ENCODE measurements at places on chromosomes 6 and 20.

DNA sequence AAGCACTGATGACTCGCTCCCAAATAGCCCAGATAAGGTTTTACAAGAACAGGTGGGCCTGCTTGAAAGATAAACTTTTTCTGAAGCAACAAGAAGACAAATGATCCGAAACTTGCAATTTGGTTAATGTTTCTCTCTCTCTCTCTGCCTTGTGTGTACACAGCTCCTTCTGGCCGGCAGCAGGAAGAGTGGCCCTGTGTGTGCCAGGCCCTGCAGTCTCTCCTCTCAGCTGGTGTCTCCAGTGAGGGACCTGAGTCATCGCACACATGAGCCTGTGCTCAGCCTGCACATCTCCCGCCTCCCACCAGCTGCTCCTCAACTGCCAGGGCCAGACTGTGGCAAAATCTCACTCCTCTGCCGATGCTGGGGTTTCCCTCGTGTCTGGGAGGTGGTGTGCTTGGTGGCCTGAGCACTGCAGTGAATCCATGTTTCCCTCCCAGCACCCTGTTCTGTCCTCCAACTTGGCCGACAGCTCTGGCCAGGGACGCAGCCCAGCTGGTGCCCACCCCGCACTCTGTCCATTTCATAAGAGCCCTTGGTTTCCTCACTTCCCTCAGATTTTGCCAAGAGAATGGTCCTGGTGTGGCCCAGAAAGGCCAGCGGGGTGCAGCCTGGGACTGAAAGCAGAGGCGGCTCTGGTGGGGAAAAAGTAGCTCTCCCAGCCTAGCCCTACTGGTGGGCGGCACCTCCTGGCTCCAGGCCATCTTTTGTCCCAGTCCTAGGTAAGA, 49.4 kb downstream of the ERMARD start:
- peak; percentile 28 for DNase-seq

DNA sequence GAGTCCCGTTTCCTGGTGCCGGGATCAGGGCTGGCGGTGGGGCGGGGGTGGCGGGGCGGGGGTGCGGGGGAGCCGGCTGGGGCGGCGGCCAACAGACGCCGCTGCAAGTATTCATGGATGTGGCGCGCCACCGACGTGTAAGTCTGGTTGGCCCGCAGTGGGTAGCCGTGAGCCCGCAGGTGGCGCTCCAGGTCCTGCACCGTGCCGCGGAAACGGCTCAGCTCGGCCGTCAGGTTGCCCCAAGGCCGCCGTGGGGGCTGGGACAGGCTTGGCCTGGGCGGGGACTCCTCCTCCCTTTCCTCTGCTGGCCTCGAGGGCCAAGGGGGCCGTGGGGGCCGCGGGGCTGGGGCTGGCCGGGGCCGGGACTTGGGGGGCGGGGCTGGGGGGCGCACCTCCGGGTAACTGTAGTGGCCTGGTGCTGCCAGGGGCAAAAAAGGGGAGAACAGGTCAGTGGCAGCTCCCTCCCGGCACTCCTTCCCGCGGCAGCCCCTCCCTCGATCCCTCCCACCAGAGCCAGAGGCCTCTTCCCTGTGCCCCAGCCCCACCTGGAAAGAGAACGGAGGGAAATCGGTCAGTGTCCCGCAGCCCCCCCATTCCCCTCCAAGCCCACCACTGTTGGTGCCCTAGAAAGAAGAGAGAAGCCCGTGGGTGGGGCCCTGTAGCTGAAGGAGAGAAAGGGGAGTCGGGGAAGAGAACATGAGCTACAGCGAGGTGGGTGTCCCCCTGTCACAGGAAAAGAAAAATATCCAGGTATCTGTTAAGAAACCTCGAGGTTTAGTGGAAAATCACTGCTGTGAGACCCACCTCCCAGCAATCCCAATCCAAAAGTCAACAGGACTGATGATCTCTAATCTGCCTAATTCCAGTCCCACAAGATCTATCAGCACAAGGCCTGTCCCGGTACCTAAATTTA, 21.3 kb downstream of the TNXB start:
- DNase-seq = no peak

GRCh38 chr20:52798124-52798523, 174.0 kb upstream of the TSHZ2 start:
- DNase-seq = no peak

GRCh38 chr6:69792292-69792691, 4.5 kb downstream of the LMBRD1 start:
- DNase-seq = no peak

DNA sequence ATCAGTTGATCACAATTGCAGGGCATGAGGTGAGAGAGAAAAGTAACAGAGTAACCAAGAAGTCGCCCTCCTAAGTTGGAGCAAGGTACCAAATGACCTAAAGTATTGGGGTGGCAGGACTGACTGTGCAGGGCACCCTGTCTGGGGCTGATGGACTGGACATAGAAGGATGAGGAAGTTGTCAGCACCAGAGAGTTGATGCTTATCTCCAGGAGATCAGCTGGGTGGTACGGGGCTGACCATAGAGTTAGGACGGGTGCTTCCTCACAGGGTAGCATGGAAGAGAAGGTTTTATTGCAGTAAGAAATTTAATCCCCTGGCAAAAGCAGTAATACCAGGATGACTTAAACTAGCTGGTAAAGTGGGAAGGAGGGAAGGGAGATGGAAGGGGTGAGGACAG, 66.7 kb downstream of the TMEM170B start:
- no peak for DNase-seq

DNA sequence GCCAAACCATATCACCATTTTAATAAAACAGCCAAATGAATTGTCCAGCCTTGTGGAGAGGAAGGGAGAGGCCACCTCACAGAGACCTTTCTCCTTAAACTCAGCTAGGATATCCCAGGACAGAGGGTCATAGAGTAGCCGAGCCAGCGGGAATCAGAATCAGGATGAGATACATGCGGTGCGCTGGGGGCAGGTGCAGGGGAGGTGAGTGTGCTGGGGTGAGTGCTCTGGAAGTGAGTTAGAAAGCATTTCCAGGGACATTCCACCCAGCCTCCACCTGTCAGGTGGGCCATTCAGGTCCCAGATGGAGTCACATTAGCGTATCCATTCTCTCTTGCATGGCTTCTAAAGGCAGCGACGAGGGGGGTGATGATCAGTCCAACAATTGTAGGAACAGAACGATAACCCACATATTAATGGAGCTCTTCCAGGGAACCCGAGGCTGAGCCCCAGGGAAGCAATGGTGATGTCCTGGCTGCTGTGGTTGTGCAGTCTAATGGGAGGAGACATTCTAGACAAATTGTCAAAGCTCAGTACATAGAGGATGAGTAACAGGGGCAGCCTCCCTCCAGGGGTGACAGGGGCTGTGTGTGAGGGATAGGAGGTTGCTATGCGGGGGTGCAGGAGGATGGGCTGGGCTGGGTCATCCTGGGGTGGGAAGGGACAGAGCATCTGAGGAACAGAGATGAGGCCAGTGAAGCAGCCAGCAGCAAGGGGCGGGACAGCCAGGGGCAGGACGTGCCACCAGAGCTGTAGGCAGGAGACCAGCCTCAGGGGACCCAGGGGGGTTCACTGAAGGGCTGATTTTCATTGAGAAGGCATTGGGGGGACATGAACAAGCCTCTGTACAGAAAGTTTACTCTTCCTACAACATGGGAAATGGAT, 88.7 kb upstream of the FRMD1 start:
- DNase-seq = no peak

DNA sequence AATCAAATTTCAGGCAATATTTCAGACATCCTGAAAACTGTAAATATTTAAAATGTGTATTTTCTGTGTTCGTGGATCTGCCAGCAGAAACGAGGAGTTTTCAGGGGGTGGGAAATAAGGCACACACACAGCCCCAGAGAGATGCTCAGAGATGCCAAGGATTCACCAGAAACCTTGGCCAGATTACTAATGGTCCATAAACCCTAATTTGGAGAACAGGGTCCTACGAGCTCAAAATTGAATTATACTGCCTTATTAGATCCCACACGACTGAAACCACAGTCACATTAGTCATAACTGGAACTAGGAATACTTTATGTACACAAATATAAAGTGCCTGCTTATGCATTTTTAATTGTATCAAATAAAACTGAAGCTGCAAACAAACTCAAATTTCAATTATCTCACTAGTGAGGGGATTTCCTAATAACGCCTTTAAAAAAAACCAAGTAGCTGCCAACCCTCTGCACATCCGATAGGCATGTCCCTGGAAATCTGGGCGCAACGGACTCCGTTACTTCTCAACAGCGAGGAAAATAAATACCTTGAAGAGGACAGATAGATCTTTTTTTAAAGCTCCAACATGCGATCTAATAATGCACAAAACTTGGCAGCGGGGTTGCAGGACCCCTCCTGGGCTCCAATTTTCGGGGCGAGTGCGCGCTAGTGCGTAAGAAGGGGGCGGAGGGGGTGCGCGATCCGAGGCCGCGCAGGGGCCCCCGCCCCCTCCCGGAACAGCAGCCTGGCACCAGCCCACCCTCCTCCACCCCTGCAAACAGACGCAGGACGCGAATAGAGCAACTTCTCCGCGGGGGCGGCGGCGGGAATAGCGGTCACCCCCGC, 897 bp downstream of the CHD6 start:
- DNase-seq = no peak

GRCh38 chr6:109257494-109257893, 124.8 kb downstream of the CD164 start:
- DNase-seq = no peak

DNA sequence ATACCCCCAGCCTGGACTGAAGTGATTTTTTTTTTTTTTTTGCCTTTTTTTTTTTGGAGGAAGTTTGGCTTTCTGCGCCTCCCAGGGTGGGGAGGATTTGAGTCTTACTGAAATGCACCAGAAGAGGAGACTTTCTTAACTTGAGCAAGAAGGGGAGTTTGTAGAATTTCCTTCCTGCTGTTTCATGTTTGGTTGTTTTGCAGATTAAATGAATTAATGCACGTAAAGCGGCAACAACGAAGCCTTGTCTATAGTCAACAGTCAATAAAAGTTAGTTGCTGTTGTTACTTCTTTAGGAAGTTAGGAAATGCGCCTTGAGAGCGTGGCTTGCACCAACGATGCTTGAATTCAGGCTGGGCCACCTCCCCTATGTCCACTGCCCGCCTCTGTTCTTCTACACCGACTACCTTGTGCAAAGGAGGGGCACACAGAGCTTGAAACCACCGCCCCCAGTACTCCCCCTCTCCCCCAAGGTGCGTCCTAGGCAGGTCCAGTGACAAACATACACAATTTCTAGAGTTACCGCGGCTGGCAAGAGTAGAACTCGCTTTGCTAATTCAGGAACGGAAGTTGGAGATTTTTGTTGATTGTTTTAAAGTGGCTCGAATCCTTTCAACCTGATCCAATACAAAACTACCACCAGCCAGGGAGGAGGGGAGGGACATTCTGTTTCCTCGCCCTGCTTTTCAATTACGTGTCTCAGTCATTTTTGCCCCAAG, 830 bp upstream of the CYP24A1 start:
- no peak for DNase-seq

DNA sequence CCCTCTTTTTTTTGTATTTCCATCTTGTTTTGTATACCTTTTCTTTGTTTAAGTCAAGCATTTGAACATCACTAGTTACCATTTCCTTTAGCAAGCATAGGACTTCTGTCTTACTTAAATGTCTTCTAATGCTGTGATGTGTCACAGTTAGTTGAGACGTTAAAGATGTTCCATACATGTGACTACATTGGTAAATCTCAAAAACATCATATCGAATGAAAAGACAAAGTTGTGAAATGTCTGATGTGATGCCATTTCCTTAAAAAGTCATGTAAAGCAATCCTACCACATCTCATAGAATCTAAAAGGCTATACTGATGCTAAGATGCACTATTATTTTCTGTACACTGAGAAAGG, 26.8 kb downstream of the SLC16A10 start:
- no peak for DNase-seq

- no peak for DNase-seq
Observed at GRCh38 chr20:62083312-62083711, 17.6 kb upstream of the TAF4 start.

DNA sequence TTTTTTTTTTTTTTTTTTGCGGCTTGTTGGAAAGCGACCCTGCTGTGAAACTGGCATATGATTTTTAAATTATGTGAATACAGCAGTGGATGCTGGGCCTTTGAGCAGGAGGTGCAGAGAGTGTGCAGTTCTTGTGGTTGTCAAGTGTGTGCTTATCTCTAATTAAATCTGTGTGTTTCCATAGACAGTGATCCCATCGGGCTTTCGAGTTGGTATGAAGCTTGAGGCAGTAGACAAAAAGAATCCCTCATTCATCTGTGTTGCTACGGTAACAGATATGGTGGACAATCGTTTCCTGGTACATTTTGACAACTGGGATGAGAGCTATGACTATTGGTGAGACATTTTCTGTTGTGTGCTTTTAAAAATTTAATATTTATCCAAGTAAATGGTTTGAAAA, 52.4 kb downstream of the L3MBTL3 start:
- DNase-seq = no peak

DNA sequence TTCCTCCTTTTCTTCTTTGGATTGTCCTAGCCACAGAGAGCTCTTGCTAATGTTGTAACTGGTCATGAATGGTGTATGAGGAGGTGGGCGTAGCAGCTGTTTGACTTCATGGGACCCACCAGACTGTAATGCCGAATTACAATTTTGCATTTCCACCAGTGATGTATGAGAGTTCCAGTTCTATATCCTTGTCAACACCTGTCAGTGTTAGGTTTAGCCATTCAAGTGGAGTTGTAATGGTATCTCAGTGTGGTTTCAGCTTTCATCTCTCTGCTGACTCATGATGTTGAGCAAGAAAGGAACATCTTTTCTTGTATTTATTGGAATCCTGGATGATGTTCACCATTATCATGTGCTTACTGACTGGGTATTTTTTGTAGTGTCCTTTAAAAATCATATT, 5.1 kb downstream of the IGF2R start:
- no peak for DNase-seq

DNA sequence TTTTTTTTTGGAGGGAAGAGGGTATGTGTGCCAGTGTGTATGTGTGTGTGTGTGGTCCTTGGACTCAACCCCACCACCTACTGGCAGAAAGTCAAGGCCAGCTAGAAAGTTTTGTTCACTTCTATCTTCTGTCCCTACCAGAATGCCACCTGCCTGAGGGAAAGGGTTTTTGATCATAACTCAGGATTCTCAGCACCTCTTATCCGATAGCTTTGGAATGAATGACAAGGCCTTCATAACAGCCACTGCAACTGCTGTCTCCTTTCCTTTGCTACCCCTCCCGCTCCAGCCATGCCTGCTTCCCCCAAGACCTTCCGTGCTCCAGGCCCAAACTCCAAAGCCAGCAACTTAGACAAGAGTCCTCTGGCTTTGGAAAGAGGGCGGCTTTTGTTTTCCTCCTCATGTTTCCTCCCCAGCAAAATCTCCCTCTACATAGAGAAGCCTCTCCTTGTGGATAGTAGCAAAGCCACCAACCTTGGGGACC, 18.7 kb downstream of the BTN3A1 start:
- no peak for DNase-seq

- no peak for DNase-seq
Observed at GRCh38 chr20:14956026-14956425, 618.6 kb upstream of the FLRT3 start.

- DNase-seq = no peak
Observed at GRCh38 chr20:5703681-5704101, 46.5 kb upstream of the SHLD1 start.

DNA sequence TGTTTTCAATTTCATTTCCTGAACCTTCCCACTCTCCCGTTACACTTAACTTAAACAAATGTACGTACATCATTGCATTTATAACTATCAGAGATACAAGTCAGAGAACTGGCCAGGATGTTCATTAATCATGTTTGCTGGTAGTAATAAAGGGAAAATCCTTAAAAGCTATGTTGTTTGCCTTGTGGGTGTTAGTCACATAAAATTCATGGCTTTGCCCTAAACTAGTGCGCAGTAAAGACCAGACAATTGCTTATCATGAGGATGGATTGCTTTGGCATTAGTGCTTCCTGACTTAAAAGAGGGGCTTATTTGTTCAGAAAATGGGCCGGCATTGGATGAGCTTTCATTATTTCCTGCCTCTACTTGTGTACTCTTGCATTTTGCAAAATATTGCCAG, 1037.3 kb upstream of the FLRT3 start:
- DNase-seq = no peak

Measured in AG09309 (cell line).